Osteoblast (primary cell): ENCODE measurements at places on chromosomes 1 and 21.

DNA sequence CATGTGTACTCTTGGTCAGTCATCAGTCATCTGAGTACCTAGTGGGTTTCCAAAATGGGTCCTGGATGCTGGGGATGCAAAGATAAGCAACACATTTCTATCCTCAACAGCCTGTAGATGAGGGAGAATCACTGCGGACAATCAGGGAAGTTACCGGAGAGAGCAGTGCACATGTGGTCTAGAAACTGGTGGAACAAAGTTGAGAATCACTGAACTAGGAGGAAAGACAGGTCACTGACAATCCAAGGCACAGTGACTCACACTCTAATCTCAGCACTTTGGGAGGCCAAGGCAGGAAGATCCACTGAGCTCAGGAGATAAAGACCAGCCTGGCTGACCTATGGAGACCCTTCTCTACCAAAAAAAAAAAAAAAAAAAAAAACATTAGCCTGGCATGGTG, 31.4 kb upstream of the LGALS8 start:
- DNase-seq: no peak

DNA sequence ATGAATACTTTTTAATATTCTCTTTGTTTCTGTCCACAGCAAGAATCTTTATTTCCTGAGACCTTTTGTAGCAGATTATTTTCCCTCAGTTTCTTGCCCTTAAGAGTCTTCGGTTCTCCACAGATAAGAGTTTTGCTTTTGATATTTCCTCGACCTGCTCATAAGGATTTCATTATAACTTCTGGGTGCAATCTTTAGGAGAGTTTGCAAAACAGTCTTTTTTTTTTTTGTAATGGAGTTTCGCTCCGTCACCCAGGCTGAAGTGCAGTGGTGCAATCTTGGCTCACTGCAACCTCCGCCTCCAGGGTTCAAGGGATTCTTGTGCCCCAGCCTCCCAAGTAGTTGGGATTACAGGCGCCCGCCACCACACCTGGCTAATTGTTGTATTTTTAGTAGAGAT, 10.1 kb upstream of the UBE4B start:
- no peak for DNase-seq

DNA sequence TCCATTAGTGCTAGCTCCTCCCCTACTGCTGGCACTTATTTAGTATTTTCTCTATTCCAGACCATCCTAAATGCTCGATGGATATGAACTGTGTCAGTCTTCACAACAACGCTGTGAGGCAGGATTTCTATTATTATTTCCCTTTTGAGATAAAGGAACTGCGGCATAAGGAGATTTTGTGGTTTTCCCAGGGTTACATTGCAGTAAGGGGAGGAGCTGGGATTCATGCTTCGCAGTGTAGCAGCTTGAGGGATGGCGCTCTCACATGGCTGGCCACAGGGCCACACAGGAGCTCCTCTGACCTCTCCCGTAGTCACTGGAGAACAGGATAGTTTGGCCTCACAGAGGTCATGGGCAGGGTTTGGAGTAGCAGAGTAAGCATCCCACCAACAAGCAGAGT, 116.9 kb downstream of the BEND5 start:
- DNase-seq: no peak

- no peak for DNase-seq
These were observed 12.0 kb downstream of the CREG1 start for GRCh38 chr1:167541610-167542009.

DNA sequence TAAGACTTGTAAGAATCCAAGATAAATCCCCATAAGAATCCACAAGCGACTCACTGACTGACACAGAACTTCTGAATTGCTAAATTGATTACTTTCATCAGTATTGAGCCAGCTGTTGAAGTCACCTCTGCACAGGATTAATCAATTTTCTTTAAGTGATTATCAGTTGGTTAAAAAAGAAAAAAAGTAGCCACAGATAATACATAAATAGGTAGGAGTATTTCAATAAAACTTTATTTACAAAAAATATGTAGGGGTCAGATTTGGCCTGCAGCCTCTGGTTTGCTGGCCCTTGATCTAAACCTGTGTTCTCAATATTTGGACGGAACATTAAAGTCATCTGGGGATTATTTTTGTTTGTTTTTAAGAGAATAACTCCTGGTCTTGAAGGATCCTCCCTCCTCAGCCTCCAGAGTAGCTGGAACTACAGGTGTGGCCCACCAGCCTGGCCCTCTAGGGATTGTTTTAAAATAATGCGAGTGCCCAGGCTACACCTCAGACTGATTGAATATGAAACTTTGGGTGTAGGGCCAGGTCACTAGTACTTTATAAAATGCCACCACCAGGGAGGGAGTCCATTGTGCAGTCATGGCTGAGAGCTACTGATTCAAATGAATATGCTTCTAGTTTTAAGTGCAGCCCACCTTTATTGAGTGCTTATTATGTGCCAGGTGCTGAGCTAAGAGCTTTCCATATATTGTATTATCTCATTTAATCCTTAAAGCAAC, 6.8 kb upstream of the TMEM183A start:
- DNase-seq: no peak

GRCh38 chr1:151475175-151475574, 15.9 kb upstream of the POGZ start:
- DNase-seq: no peak

DNA sequence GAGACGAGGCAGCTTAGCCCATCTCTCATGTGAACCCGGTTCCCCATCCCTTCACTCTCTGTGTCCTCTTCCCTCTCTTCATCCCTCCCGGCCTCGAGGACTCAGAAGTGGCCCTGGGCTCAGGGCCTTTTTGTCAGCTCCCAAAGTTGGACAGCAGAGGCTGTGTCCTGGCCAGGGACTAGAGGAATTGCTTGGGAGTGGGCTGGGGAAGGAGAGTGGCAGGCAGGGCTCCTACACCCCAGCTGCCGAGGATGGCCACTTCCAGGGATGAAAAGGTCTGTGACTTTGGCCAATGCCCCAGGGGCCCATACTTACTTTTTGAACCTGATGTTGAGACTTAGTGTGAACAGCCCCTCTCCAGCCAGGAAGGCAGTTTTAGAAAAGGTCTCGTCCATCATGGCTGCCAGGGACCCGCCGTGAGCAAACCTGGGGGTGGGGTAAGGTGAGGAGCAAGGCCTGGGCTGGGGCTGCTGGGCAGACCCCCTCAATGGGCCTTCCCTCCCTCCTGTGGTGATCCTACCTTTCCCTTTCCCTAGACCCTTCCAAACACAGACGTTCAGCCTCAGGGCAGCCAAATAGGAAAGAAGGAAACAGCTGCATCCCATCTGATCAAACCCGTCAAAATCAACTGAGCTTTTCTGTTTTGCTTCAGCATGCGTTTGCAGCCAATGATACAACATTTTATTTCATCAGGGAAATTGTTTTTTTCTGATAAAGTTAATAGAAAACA, 5.5 kb downstream of the THEM5 start:
- peak; percentile 70 for DNase-seq

- no peak for DNase-seq
These were observed 155.0 kb upstream of the BEND5 start for GRCh38 chr1:48931506-48932192.

GRCh38 chr1:204265665-204266064, 51.9 kb upstream of the GOLT1A start:
- no peak for DNase-seq

DNA sequence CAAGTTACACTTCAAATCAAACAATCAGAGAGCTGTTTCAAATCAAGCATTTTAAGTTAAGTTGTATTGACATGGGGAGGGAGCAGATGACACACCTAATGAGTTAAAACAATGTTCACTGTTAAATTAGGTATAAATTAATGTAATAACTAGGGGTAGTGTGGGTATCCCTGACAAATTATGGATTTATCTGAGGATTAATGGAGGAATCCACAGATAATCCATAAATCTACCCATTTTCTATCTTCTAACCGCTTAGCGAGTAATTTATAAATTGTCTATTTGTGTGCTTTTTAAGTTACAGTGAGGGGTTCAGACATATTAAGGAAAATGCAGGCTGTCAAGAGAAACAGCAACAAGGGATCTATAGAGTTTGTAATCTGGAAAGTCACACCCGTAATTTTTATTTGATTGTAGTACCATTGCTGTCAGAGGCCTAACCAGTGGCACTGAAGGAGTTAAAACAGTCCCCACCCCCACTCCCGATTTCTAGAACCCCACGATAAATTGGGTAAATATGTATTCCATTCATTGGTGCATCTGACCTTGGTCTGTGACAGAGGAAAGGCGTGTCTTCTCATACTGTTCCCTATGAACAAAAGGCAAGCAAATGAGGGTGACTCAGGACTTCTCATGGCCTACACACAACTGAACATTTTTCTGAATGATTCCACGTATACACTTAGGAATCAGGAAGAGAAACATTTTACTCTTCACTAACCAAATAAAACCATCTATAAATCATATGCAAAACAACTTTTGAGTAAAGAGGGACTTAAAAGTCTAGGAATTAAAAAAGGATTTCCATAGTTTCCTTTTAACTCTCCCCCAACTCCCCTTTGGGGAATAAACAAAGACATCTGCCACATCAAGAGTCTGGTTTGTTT, 7.4 kb downstream of the IRF2BP2 start:
- DNase-seq: peak; percentile 92

DNA sequence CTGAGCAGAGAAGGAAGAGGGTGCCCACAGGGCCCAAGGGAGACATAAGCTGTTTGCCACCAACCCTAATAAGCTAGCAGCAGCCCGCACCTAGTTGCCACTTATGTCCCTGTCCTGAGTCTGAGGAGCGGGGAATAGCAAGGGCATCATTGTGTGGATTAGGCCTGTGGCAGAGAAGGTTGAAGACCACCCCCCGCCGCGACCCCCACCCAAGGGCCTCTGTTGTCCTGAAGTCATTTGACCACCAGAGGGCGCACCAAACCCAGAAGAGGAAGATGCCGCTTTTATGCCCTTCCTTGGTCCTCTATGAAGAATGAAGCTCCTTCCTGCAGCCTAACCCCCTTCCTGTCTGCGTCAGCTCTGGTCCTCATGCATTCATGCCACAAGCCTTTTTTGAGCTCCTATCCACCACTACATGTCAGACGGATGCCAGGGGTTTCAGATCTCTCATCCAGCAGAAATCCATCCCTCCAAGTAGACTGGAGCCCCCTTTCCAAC, 16.6 kb downstream of the RHBG start:
- peak; percentile 95 for DNase-seq

GRCh38 chr21:33324291-33325221, at the start of gene IFNAR1:
Gene IFNAR1, plus strand, starts transcription at chr21:33324970. Its CDS starts 86 bp downstream, at chr21:33325056.
- DNase-seq: peak; percentile 97

DNA sequence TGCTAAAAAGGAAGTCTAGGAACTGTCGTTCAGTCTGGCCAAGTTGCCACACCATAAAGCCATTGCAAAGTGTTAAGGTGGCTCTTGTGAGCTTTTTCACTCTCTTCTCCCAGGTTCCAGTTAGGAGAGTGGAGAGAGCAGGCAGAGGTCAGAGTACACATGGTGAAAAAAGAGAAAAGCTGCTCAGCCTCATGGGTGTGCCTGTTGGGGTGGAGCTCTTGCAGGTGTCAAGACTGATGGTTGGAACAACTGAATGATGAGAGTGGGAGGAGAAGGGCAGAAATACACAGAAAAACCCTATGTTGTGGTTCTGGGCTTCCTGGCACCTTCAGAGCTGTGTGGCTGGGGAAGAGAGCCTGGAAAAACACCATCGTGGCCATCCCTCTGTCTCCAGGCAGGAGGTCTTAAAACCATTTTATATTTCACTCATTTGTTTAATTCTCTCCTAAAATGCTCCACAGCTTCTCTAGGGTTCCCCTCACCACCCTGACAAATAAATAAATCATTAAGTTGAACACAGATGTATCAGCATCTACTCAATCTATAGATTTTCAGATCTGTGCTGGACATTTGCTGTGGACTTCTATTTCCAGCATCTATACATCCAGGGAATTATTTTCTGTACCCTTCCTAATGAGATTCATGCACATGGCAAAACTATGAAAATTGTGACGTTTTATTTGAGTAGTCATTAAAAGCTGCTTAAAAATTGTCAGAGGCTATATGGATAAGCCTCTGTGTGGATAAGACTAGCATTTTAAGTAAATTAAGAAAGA, 17.5 kb downstream of the UBASH3A start:
- DNase-seq: no peak

DNA sequence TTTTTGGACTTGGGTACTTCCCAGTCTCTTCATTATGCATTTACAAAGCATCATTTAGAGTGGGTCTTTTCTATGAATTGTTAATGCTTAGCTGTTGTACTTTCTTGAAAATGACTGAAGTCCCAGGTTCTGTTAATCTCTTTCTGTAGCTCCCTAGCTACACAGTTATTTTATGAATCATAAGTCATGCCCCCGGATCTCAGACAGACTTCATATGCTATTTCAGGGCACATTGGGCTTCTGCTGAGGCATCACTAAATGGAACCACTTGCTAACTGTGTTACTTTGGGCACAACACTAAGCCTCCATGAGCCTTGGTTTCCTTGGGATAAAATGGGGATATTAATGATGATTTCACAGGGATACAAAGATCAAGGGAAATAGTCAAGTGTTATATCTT, 55.5 kb upstream of the RBM15 start:
- DNase-seq: peak; percentile 55

DNA sequence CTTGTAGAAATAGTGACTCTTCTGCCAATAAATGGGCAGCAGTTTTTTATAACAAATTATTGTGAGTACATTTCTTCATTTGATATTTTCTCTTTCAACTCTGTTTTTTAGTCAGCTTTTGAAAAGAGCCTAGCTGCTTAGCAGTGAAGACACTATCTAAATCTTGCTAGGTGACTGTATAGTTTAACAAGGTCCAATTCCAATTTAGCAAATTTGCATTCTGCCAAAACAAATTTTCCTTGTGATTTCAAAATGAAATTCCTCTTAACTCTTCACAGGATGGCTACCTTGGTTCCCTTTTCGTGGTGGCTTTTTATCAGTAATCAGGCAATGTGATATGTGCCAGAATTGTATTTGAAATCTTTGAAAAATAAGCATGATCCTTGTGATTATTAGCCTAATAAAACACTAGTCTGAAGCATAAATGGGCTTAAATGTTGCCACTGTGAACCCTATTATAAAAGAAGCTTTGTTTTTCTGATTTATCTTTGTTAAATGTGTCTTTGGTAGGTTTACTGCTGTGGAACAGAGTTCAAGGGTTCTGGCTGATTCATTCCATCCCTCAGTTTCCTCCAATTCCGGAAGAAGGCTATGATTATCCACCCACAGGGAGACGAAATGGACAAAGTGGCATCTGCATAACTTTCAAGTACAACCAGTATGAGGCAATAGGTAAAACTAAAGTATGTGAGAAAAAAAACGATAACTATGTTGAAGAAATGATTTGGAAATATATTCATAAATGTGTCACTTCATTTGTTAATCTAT, 12.2 kb downstream of the DNASE2B start:
- DNase-seq: peak; percentile 72

DNA sequence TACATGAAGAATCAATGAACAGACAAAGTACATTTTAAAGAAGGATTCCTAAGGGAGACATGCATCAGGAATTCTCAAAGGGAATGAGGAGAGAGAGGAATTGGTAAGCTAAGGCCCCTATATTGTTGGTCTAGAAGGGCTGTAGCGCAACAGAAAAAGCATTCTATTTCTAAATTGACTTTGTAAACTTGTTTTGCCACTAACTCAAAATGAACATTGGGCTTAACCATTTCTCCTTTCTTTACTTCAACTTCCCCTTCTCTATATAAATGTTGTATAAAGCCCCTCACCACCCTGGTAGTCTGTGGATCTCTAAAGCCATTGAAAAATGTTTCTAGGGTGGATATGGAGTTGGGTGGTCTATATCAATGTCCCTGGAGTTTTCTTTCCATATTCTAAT, 20.4 kb upstream of the OR6N2 start:
- no peak for DNase-seq
